GM12892 (cell line): ENCODE measurements at places on chromosomes 7 and 10.
A peak's percentile ranks its signal among the peaks of the same experiment; 100 is the strongest.

DNA sequence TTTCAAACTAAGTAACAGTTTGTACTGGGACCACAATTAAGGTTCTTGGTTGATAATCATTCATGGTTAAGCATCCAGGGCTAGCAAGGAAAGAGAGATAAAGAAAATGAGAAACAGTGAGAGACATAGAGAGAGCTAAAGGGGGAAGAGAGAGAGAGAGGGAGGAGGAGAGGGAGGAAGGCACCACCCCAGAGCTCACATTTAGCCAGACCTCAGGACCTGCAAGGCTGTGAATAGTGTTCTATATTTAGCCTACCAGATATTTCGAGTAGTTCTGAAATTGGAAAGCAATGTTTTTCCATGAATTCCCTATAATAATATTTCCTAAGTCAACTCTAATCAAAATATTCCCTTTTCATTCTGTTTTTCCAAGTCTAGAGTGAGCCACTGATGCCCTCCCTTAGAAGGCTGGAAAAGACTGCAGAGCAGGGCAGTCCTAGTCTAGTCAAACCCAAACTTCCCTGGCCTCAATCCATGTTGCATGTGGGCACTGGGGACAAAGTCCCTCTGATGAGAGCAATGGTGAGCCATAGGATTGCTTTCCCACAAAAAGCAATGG is 119.4 kb upstream of the INHBA start:
- DNase-seq: no peak

DNA sequence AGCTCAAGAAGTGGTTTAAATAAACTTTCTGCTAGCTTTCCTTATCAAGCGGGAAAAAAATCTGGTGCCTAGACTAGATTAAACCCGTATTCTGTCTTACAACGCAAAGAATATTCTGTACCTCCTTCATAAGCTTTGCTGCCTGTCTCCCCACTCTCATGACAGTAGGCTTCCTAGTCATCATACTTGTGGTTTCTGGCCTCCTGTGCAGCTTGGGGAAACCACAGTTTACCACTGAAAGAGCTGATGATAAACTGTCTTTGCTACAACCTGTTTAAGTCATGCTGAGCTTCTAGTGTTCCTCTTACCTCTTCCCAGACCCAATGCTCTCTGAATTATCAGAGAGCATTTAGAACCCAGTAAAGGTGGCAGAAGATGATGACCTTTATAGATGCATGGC is 55.0 kb downstream of the PODXL start:
- DNase-seq: no peak

DNA sequence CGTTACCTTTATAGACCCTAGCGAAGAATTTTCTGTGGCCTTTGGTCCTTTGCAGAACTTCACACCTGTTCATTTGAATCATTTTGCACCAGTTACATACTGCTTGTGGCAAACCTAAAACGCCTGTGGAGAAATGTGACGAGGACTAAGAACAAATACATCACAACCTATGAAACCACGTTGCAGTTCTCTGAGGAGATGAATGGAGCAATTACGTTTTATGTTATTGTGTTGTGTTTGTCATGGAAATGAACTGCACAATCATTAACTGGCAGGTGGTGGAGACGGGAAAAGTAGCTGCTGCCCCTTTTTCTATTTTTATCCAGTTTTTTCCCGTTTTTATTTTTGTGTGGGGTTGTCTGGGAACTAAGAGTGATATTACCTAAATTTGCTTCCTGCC is 505.5 kb downstream of the SDK1 start:
- DNase-seq: no peak

- DNase-seq: no peak
These were observed 74.8 kb downstream of the SVIL start for GRCh38 chr10:29559996-29560395.

- DNase-seq: no peak
These were observed 283.4 kb downstream of the CCDC3 start for GRCh38 chr10:12717981-12718707.

DNA sequence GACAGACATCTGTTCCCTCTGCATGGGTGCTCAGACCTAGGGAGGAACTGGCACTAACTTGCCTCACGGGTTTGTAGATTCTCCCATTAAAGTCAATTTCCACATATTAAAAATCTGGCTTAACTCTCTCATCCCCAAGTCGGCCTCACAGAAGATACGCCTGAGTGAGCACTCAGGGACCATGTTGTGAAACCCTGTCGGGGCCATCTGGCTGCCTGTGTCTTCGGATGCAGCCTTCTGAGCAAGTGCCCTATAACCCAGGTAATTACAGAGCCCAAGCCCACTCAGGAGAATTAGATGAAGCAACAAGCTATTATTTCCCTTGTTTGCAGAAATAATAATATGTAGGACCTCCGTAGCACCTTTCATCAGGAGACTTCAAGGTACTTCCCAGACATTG is 219.3 kb upstream of the GLI3 start:
- no peak for DNase-seq

GRCh38 chr10:63392224-63392623 is 73.6 kb downstream of the JMJD1C start:
- no peak for DNase-seq

DNA sequence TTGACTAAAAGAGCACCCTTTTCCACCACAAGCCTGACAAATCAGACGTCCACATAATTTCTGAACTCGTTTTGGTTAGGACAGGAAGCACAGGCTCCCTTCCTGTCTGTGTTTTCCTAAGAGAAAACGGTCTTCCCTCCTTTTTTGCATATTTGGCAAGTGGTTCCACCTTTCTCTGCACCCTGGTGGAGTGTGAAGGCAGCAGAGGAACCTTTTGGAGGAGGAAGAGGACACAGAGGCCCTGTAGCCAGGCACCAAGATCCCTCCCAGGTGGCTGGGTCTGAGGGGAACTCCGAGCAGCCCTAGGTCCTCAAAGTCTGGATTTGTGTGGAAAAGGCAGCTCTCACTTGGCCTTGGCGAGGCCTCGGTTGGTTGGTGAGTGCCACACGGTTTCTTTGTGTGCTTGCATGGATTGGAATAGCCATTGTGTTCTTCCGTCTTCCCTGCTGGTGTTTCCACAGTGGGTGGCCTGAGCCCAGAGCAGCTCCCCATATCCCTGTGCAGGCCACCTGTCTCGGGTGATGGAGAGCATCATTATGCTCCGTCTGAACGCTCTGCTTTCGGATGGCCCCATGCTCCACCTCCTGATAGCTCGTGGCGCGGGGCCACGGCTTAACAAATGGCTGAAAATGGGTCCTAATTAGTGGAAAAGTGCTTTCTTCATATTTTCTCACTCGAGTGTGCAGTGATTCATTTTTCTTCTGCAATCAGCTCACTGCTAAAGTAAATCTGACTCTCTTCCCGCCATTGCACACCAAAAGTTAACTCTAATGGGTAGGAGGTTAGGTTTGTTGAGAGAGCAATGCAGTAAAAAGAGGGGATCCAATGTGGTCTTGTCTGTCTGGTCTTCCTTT is 4.2 kb downstream of the IKZF1 start:
- DNase-seq: no peak

DNA sequence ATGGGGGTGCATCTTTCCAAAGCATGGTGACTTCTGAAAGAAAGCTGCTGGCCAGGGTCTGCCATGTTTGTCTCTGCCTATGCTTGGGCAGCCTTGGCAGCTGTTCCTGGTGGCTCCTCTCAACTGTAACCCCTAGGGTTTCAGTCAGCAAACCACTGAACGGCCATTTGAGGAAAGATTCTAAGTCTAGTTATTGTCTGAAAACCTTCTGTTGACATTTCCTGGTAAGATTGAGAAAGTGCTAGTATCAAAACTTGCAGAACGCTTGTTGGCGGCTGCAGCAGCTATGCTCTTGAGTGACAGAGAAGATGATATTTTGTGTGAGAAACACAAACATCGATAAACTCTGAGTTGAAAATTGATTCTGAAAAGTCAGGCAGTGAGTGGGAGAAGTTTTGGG is 523.1 kb downstream of the LRMDA start:
- DNase-seq: no peak

GRCh38 chr10:79347894-79348639 is 798 bp downstream of the PPIF start:
- DNase-seq: peak; percentile 83

DNA sequence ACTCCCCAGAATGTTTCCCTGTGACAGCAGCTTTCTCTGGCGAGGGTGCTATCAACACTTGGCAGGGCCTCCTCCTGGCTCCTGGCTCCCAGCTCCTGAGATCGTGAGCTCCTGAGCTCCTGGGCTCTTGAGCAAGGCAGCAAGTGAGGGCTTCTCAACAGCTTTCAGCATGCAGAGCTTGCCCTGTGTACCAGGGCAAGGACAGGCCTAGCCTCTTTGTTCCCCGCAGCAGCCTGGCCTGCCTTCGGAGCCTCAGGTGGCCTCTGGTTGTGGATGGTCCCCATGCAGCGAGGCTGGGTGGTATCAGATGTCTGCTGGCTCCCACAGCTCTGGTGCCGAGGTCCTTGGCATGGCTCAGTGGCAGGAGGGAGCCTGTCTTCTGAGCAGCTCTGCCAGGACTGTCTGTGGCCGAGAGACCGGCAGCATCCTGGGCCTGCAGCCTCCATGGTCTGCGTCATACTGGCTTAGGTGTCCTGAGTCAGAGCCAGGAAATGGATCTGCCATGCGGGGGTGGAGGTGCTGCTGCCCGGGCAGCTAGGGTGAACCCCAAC is 44.2 kb downstream of the ZMIZ1 start:
- DNase-seq: no peak

DNA sequence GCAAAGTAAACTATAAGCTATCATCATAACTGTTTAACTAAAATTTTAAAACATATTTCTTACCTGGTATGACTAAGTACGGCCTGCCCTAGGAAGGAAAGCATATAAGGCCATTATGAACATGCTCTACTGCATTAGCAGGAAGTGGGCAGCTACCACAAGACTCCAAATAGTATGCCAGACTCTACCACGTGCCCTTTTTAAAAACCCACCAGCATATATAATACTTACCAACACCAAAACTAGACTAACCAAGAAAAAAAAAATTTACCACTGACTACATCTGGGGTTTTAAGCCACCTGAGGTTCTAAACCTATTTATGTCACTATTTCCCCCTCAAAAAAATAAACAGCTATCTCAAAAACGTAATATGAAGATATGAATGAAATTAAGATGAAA is 30.1 kb downstream of the NUDCD3 start:
- DNase-seq: no peak

DNA sequence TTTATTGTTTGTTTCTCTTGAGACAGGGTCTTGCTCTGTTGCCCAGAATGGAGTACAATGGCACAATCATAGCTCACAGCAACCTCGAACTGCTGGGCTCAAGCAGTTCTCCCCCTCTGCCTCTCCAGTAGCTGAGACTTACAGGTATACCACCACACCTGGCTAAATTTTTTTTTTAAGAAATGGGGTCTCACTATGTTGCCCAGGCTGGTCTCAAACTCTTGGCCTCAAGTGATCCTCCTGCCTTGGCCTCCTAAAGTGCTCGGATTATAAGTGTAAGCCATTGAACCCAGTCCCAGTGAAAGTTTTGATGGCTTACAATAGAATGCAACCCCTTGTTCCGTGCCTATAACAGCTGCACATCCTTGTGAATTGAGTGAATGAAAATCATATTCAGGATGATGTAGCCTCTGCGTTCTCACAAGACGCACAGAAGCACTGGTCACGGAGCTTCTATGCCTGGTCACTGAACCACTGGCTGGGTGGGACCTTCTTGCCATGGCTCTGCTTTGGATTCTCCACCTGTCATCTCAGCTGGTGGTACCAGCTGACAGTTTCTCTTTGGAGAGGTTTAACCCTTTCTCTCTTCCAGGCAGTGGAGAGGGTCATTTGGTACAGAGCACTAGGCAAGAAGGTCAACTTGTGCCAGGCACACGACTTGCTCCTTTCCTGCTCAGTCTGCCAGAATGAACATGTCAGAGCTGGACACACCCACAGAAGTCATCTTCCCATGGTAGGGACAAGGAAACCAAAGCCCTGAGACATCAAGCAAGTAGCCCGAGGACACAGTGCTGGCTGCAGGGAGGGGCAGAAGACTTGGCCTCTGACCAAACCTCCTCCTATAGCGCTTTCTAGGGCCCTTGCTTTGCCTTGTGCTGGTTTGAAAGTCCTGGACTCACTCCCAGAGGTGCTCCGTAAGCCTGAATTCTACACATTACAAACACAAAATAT is 89.6 kb downstream of the ATXN7L1 start:
- DNase-seq: no peak

DNA sequence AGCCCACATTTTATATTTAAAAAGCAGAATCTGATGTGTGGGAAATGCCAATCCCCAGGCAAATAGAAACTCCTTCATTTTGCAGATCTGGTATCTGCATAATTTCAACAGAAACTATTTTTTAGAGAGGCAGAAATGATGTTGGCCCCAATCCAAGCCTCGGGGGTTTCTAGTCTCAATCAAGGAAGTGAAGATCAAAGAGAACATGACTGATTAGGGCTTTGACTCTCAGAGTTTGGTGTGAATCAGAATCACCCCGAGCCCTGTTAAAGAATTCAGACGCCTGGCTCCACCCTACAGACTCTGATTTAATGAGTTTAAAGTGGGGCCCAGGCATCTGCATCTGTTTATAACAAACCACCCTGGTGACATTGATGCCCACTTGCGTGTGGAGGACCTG is 36.7 kb upstream of the UBE2H start:
- no peak for DNase-seq

DNA sequence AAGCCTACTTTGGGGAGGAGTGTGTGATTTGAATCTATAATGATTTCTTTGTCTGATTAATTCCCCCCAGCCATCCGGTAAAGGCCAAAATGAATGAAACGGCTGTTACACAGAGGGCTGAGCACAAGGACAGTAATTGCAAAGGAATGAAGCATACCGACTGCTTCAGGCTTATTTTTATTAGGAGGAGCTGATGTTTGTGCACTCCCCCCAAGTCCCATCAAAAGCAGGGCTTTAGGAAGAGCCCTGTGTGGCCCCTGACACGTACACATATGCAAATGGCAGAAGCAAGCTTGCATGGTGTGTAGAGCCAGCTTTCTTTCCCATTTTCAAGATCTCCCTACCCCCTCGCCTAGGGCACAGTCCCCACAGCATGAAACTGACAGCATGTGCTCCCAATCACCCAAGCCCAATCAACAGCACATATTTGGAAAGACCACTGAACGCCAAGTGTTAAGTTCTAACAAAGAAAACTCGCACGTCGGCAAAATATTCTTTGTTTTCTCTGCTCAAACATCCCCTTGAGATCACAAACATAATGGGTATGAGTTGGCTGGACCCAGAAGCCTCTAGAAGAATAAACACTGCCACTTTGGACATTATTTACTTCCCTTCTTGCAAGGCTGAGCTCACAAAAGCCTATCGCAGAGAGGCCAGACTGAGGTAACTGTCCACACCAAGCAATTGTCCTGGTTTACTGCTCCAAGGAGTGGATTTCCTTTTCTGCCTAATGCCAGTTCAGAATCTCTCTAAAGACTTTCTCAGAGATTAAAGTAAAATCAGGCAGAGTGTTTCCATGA is 143.0 kb downstream of the CUBN start:
- DNase-seq: no peak

DNA sequence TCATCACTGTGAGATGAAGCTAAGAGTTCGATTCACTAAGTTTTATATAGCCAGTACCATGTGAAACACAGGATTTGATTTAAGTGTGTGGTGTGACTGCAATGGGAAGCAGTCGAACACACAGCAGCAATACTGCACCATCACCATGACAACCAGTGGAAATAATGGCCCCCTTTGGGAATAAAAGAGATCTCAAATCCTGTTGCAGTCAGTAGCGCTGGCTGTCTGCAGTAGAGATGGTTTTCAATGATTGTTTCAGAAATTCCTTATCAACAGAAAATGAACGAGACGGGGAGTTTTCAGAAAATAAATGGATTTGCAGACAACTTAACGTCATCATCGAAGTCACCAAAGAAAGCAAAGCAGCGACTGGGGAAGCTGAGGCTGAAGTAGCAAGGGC is 91.0 kb downstream of the PTPRE start:
- no peak for DNase-seq
